ENCODE measurements at places on chromosomes 5 and 9.

- DNase-seq: no peak
These were observed 152.4 kb upstream of the CCDC152 start for GRCh38 chr5:42604171-42604711.

DNA sequence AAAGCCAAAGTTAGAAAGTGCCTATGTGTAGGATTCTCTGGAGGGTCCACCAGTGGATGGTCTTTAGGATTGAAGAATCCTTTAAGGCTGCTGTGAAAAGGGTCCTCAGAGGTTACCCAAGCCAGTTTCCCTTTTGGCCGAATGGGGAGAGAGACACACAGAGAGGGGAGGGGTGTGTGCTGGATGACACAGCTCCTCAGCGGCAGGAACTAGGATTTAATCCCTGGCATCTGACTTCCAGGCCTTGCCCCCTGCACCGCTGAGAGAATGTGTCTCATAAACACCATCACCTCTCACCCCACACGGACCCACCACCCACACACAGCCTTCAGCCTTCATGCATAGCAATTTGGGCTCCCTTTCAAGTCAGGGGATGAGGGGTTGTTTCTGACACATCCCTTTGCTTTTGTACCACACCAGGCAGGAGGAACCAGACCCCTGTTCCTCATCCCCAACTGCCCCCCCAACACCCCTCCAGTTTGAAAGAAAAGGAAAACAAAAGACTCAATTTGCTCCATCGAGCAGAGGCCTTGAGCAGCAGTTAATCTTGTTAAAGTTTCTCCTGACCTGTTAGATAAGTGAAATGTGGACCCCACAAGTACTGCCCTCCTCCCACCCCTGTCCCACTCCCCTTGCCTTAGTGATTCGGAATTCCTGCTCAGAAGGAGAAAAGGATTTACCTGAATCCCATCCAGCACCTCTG lies 4.0 kb downstream of the PAPPA start:
- DNase-seq: no peak

DNA sequence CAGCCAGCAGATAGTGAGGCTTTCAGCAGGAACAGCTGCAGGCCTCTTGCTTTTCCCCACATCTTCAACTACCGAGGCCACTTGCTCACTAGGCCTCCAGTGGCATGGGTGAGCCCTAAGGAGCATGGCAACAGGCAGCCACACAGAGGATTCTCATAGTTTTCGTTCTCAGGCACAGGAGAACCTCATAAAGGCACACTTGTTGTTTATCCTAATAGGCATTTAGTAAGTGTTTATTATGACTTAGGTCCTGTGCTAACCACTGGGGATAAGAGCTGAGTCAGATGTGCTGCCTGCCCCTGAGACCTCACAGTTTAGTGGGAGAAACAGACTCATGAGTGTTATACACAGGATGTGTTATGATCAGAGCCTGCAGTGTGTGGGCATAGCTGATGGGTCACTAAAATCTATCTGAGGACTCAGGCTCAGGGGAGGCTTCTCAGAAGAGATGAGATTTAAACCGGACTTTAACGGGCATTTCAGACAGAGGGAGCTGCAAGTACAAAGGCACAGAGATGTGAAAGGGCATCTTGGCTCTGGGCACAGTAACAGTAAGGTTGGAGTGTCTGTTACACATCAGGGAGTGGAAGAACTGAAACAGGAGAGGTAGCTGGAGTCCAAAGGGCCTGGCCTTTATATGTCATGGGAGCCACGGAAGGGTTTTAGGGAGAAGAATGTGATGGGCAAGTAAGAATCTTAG lies 21.0 kb upstream of the HEMGN start:
- DNase-seq: peak; percentile 27

DNA sequence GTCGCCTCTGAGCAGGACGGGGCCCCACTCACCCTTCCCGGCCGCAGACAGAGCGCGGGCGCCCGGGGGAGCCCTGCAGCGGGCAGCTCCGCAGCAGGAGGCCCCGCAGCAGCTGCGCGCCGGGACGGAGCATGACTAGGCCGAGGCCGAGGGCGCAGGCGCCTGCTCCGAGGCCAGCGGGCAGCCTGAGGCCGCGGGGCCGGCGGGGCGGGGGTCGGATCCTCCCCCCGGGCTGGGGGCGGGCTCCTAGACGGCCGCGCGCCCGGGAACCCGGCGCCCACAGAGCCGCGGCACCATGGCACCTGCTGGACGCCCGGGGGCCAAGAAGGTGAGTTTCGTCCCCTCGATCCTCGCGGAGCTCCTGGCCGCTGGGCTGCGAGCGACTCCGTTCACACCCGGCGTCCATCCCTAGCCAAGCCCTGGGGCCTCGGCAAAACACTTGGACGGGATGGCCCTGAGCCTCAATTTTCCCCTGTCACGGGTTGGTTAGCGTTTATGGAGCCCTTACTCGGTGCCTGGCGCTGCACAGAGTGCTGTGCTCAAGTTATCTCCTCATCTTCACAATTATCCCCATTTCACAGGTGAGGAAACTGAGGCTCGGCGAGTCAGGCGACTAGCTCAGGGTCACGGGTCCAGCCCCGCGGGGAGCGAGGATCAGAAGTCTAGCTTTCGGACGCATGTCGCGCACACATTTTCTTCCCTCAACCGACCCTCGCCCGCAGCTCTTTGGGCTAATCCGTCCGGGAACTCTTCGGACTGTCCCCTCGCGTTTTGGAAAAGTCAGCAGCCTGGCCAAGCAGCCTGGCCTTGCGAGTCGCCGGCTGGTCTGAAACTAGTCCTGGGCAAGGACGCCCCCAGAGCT lies at the start of the genes BHMT2 and DMGDH:
BHMT2 (plus strand) TSS at position 280 of the 862 bp plus-strand sequence; CDS start at position 296, 16 bp downstream.
DMGDH (minus strand) TSS at position 187 of the 862 bp plus-strand sequence; CDS start at position 133, 54 bp downstream.
- peak; percentile 2 for DNase-seq

DNA sequence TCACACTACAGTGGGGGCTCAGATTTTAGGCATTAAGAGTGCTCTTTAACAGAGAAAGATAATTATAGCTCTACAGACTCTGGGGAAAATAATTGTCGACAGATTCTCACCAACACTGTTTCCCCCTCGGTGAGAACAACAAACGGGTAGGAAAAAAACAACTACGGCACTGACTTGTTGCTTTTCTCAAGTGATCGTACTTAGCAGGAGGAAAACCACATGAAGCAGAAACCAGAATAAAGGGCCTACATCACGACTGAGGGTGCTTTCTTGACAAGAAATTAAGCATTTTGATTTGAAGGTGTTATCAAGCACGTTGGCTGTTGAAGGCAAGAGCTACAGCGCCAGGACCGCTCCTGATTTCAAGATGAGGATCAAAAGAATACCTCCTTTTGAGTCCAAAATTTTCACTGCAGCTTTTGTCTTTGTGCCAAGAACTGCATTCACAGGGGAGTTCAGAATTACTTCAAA lies 27.2 kb upstream of the CER1 start:
- peak; percentile 43 for DNase-seq

DNA sequence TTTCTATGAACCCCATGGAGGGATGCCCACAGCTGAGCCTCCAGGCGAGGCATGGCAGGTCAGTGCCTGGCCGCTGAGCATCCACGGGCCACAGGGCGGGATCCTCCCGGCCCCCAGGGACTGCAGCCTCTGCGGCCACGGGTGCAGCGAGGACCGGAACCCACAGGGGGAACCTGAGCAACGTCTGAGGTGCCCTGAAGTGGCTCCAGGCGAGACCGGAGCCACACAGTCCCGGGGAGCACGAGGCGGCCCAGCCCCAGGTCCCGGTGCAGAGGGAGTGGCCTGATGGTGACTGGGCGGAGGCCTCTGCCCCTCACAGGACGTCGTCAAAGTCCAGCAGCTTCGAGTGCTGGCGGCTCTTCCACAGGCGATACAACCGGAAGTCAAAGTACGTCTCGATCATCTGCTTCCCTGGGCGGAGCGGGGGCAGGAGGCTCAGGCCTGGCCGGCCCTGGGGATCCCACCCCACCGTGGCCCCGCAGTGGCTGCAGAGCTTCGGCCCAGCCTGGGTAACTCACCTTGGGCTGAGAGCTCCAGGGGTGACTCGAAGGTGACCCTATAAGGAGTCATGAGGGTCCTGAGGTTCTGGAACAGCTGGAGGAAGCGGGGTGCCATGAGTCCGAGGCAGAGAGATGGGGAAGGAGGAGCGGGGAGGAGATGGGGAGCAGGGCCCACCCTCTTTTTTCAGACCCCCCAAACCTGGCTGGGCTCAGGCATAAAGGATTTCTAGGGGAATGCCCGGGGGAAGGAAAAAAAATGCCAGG lies 8.1 kb upstream of the ENTPD8 start:
- DNase-seq: no peak

DNA sequence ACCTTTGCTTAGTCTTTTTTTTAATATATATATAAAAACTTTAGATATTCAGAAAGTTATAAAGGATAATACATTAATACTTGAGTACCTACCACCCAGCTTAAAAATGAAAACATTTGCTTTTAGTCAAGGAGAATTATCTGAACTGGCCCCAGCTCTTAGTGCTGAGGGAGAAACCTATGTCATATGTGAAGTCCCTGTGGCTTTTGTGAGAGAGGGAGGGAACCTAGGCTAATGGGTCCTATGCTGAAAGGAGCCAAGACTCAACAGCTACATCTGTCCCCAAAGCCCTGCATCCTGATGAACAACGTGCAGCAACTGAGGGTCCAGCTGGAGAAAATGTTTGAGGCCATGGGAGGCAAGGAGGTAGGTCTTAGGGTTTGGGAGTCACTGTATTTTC lies 92.0 kb upstream of the RUSC2 start:
- no peak for DNase-seq

GRCh38 chr5:167402671-167403070 lies 888.8 kb upstream of the WWC1 start:
- no peak for DNase-seq

DNA sequence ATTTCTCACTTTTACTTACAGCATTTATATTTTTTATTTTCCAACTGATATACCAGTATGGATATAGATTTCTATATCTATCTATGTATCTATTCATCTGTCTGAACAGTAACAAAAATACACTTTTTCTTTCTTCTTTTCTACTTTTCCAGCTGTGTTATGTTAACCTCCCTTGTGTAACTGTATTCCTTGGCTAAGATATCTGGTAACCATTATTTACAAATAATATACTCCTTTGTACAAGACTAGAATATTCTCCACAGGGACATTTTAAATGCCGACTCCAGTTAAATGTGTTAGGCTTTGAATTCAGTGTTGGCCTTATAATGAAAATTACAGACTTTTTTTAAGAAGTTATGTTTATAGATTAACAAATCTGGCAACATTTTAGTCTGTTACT lies 168.7 kb downstream of the XRCC4 start:
- DNase-seq: no peak

DNA sequence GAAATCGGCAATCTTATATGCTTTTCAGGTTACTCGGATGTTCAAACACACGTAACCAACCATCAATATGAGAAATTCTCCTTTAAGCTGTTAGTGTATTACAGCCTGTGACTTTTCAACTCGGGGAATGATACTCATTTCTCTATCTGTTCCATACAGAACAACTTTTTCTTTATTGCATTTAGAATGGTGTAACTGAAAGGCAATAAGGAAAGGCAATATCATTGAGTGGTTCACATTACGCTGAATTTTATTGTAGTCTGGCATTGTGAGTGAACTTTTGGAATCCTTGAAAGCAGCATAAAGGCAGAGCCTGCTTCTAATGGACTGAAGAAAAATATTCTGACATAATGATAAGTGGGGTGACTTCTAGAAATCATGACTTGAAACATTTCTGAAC lies 54.4 kb upstream of the MEF2C start:
- DNase-seq: no peak

DNA sequence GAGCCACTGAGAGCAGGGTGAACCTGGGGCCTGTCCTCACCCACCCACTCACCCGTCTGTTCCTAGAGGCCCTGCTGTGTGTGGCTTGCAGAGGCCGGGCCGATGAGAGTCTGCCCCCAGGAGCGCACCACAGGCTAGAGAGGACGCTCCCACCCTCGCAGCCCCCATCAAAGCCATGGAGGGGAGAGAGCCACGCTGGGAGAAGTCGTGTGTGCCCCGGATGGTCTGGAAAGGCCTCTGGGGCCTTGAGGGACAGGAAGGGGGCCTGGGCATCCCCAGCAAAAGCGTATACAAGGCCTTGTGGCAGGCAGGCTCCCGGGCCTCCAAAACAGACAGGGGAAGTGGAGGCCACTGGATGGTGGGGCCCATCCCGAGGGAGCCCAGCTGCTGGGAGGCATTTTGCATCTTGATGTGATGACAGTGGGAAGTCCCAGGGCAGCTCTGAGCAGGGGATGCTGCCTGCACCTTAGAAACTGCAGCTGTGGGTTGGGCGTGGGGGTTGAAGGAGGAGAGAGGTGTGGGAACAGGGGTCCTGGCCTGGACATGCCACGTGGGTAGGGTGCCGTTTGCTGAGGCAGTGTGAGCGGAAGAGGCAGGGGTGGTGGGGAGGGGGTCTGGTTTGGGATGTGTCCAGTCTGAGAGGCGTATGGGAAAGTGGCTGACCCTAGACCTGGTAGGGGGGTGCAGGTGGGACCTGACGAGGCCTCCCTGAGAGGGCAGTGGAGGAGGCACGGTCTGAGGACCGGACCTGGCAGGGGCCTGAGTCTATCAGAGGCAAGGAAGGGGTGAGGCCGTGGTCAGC lies 43.0 kb upstream of the NOTCH1 start:
- DNase-seq: no peak

DNA sequence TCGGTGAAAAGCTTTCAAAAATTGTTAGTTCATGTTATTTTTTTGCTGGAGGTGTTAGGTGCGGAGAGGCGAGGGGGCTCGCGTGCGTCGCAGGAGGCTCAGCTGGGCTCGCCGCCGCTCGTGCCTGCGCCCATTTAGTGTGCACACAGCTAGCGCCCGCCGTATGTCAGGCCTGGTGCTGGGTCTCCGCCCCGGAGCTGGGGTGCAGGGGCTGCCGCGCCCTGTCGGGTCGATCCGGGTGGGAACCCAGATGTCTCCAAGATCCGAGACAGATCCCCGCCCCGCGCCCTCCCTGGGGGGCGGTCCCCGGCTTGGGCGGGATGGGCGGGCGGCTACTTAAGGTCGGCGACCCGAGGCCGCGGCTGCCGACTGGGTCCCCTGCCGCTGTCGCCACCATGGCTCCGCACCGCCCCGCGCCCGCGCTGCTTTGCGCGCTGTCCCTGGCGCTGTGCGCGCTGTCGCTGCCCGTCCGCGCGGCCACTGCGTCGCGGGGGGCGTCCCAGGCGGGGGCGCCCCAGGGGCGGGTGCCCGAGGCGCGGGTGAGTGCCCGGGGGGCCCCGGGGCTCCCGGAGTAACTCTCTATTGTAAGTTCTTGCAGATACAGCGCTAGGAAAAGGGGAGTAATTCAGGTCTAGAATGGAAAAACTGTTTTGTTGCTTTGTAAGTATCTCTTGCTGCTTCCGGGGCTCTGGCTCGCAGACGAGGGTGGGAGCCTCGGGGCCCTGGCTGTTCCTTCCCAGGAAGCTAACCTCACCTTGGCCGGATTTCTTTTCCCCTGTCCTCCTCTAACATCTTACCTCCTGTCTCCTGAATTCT lies 31.7 kb downstream of the GSN start:
- DNase-seq: peak; percentile 47

DNA sequence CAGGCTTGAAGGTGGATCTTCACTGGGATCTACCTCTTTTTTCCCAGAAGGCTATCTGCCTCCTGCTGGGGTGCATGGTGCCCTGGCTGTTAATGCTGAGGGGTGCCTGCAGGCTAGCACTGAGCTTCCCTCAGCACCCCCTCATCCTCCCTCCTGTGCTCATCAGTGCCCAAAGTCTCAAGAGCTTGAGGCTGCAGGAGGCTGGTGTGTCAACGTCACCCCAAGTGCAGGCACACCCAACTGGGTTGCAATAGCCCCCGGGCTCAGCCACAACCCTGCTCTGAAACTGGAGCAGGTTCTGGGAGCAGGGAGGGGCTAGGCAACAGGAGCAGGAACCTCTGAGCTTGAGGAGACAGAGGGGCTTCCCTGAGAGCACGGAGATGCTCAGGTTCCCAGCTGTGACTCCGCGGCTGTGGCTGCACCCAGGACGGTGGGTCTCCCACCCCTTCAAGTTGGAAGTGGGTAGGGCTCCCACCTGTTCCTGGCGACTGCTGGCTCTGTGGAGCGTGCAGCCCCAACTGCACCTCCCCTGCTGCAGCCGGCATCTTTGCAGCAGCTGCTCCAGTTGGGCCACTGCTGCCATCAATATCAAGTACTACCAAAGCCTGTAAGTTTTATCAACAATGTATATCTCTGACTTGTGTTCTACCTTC lies 1266.6 kb upstream of the C9orf72 start:
- DNase-seq: no peak

Measured in midbrain (tissue), 1 donor.